ENCODE measurements at places on chromosomes 4 and X.

DNA sequence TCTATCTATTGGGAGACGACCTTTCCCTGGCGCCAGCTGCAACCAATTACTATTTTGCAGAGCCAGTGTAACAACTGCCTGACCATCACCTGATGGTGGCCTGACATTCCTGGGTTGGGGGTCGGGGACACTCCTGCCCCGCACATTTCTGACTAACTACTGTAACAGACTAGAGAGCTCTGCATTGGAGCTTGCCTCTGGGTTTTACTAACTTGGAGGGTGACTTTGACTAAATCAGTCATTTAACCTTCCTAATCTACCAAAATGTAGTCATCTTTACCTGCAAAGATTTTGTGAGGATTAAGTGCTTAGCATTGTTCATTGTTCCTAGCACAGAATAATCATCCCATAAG is 37.5 kb upstream of the ABCG2 start:
- DNase-seq, result no peak

DNA sequence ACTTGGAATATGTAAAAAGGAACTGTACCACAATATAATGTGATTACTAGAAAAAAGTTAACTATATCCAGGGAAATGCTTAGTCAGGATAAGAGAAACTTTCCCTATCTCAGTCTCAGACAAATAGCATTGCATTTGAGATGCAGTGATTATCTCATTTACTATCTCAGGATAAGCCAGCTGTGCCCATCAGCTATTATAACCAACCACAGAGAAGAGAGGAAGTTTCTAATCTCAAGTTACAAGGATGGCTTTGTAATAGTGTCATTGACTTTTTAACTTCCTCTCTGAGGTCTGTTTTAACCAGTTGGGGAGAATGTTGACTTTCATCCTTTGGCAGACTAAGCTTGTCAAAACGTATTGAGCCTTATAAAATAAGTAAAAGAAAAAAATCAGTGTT is 56.5 kb downstream of the SNX25 start:
- DNase-seq, result no peak

DNA sequence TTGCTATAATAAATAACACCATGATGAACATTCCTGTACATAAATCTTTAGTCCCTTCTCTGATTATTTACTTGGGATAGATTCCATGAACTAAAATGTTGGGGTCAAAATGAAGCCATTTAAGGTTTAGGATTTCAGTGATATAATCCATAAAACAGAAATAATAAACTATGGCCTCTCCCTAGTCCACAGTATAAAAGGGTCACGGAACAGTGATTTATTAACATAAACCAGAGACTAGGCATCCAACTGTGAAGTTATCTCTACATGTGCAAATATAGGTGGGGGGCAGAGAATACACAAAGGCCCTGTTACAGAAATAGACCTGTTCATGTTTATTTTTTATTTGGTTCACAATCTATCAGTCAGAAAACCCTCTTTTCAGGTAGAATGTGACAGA is 499.1 kb upstream of the SLIT2 start:
- DNase-seq, result no peak

DNA sequence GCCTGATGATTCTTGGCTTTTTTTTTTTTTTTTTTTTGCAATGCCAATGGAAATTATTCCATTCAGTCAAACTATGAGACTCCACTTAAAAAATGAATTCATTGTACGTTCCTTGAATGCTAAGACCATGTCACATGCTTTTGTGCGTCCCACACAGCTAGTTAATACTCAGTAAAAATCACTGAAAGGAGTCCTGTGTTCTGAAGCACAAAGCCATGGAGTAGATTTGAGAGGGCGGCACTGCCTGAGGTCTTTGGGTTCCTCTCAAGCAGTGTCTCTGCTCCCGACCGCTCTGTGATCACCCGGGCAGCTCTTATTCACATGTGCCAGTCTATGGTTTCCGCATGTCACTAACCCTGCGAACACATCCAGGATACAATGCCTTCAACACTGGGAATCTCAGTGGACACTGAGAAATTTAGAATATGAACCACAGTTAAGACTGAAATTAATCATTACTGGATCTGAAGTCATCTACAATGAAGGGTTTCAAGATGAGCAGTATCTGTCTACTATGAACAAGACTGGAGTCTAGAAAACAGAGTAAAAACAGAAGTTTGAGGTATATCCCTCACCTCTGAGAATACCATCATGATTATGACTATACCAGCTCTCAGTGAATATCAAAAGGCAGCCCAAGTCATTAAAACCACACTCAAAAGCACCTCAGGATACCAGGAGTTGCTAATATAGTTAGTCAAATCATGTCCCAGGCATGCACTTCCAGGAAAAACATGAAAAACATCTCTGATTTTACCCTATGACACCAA is 193.0 kb downstream of the MGST2 start:
- no peak for DNase-seq

GRCh38 chr4:113474017-113474416 is 287.5 kb downstream of the CAMK2D start:
- DNase-seq, result no peak

GRCh38 chr4:73600954-73601353 is 19.3 kb downstream of the RASSF6 start:
- no peak for DNase-seq

GRCh38 chr4:78496021-78496643 is 55.4 kb upstream of the ANXA3 start:
- no peak for DNase-seq

DNA sequence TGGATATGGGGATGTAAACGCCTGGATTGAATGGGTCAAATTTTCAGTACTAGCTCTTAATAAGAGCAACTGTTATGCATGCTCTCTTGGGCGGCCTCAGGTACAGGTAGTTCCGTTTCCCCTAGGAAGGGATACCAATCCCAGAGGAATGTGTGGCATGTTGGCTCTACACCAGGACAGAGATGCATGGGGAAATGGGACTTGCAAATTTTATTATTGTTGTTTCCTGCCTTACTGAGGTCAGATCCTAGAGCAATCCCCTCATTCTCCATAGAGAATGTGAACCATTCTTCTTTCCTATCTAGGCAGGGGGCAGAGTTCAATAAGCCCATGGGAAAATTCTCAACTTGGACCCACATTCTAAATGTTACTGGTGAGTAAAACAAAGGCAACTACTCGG is 361.8 kb upstream of the FGF16 start:
- no peak for DNase-seq

- no peak for DNase-seq
Measured at GRCh38 chr4:176981074-176981473, 188.4 kb upstream of the VEGFC start.

DNA sequence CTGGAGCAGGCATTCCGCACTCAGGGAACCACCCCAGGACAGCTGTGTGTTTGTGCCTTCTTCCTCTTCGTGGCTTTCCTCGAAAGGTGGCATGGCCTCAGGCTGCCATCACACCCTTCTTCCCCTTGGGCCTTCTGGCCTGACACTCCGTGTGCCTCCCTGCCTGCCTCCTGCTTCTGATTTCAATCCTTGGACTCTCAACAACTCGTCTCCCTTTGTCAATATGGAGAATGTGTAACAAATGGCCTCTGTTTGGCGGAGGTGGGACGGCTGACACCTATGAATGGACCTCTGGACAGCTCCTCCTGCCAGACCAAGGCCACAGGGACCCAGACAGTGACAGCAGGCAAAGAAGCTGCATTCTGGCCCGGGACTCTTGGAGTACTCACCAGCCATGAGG is 137.0 kb downstream of the ENPP6 start:
- no peak for DNase-seq

DNA sequence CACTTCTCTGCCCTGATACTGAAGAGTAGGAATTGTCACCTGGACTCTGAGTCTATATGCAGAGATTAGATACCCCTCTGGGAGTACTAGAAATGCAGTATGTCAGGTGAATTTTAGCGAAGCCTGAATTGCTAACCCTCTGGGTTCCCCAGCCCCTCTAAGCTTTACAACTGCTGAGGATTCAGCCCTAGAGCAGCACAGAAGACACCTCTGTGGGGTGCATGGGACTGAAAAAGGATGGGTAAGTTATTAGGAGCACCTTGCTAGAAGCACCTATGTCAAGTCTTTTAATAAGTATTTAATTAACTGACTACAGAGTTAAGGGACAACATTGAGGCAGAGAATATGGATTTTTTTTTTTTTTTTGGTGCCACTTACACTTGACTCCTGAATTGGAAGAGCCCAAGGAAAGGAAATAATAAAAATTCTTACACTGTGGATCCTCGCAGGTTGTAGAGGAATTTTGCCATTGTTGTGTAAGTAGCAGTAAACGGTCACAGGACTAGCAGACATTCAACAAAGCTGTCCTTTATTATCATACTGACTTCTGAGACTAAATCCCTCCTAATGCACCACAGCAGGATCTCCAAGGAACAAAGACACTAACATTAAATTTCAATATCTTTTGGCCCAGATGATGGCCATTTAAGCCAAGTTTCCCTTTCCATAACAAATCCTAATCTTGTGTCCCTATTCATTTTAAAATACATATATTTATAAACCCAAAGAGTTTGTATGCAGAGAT is 253.2 kb downstream of the ANKRD50 start:
- no peak for DNase-seq

DNA sequence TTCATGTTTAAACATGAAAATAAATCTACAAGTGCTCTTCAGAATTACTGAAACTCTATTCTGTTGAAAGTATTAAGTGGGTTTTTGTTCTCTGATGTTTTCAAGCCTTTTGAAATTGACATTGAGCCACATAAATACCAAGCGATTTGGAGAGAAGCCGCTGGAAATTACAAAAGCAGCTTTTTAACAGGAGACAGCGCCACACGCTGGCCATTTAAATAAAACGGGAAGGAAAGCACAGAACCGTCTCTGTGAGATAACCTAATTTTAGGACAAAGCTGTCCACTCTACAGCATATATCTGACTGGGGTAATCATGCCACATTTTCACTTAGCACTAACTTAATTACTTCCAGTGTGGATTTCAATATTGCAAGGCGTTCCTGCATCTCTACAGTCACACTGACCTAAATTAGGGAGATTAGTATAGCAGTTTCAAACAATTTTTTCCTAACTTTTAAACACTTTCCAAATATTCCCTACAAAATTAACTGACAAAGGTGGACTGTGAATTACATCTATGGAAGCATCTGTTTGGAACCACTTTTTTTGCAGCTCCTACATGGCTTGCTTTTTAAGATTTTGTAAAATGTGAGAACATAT is 6.8 kb upstream of the ANOS1 start:
- DNase-seq, result peak; percentile 23

DNA sequence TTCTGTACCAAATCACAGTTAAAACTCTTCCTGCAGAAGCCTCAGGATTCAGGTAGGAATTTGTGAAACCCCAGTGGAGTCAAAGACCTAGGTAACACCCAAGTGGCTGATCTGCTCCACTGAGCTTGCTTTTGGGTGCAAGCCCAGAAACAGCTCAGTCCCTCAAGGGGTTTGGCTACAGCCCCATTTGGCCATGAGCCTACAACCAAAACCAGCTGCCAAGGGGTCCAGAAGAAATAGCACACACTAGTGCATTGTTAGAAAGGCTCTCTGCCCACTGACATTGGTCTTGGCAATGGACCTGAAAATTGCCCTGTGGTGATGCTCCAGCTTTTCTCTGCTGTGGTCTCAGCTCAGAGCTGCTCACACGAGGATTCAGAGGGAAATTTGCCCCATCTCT is 577.4 kb upstream of the INTU start:
- DNase-seq, result no peak

GRCh38 chrX:10514891-10515290 is 105.5 kb downstream of the MID1 start:
- no peak for DNase-seq

DNA sequence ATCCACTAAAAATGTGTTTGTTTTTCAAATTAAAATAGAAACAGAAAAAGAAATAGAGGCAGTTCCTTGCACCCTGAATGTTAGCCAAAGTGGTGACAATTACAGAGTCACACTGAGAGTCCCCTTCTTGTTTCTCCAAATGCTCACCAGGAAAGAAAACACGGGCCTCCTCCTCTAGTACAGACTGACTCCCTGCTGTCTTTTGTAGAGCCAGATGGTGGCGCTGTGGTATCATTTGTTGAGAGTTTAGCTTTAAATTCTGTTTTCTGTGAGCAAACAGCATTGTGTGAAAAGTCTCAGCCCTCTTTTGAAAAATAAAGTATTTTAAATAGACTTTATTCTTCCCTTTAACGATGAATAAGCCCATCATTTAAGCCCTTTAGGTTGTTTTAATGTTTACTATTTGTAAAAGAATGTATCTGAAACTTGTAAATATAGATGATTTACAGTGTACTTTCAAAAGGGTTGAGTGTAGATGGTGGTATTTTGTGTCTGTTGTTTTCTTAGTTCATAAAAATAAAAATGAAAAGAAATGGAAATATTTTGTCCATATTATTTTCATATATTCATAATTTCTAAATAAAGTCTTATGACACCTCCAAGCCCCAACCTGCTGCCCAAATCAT is 36.9 kb upstream of the ATOH1 start:
- DNase-seq, result peak; percentile 22

GRCh38 chrX:132775263-132775823 is 183.1 kb downstream of the HS6ST2 start:
- no peak for DNase-seq

DNA sequence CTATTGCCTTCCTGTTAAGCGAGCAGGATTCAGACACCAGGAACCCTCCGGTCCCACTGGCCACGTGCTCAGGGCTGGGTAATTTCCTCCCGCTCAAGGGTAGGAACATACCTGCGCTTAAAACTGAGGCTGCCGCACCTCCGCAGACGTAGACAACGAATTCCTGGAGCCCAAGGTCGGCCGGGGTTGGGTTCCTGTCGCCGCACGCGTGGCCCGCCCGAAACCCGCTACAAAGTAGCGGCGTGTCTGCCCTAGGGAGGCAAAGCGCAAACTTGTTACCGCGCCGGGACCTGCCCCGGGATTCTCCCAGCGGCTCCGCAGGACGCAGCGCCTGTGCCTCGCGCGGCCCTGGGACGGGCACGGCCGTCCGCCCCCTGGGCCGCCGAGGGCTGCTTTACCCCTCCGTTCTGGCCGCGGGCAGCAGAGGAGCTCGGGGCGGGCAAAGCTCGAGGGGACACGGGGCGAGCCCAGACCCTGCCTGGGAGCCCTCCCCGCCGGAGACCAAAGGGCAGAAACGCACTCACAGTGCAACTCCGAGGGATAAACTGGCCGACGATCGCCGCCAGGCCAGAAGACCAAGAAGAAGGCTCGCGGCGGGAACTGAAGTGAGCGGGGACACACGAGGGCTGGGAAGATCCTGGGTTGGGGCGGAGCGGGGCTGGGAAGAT is at the start of gene ERVMER34-1:
Gene ERVMER34-1, minus strand, starts transcription at position 607 of the 668 bp plus-strand sequence. CDS start 5,905 bp downstream, outside the sequence.
- no peak for DNase-seq

DNA sequence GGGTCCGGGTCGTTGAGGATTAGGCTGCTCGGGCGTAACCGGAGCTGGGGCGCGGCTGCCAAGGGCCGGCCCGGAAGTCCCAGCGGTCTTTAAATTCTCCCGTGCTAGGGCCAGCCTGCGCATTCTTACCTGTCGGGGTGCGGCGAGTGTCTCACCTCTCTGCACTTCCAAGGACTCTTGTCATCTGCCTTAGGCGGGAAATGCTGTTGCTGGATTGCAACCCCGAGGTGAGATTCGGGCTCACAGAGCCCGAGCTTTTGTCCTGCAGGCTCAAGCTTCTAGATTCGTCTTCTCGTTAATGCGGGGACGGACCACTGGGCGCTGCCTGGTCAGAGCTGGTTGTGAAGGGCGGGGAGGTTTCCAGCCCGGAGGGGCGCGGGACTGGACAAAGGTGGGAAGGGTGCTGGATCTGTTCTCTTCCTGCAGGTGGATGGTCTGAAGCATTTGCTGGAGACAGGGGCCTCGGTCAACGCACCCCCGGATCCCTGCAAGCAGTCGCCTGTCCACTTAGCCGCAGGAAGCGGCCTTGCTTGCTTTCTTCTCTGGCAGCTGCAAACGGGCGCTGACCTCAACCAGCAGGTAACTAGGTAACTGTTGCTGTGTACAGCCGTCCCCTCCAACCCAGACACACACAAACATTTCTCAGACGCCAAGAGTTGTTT is at the start of gene ANKRD37:
Gene ANKRD37, plus strand, starts transcription at position 118 of the 662 bp plus-strand sequence. Its CDS starts 83 bp downstream, at position 201.
- DNase-seq, result peak; percentile 9
